Stimulated activated CD8-positive, alpha-beta memory T cell treated with anti-CD3 and anti-CD28 coated beads, Interleukin-2, amount 100 ng/mL, for 48 hours (primary cell): ENCODE measurements at places on chromosomes 13 and 19.

GRCh38 chr19:41525989-41526388, 50.0 kb upstream of the CEACAM21 start:
- DNase-seq, result no peak

GRCh38 chr13:112131713-112132113, 64.8 kb downstream of the SOX1 start:
- no peak for DNase-seq

GRCh38 chr19:56874530-56874929, 34.0 kb upstream of the PEG3 start:
- no peak for DNase-seq

DNA sequence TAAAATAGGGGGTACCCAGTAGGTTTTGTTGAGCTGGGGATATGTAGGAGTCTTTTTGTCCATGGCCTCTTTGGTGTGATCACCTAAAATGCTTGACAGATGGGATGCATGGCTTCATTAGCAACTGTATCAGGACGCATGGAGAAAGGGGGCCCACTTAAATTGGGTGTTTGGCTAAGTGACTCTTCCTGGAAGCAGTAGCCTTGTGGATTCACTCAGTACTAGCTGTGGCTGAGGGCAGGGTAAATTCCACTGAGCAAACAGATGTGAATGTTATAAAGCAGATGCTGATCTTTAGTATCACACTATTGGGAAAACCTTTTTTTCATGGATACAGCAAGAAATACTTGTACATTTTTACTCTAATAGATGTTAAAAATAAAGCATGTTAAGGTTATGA, 140.0 kb downstream of the FGF14 start:
- DNase-seq, result no peak

DNA sequence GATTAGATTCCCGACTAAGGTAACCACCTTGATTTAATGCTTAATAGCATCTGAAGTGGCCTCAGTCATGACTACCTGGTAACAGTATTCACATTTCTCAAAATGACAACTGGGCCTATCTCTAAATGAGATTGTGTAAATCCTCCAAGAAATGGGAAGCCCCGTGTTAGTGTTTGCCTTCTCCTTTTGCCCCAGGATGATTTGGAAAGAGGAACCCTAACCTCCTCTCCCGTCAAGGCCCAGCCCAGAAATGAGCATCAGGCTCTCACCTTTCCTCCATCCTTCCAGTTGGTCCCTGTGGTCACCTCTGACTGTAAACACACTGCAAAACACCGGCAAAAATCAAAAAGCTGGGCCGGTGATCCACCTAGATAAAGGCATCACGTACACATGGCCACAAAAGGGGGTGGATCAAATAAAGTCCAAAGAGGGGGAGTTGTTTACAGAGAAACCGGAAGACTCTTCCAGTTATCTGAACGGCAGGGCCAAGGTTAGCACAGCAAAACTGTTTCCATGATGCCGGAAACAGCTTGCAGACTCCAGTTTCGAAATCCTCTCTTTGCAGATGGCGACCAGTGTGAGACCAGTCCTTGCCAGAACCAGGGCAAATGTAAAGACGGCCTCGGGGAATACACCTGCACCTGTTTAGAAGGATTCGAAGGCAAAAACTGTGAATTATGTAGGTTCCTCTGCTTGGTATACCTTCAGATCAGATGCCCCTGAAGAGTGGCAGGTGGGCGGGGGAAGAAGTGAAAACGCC, 16.4 kb downstream of the F10 start:
- DNase-seq, result no peak

GRCh38 chr19:36265064-36265463, 50.2 kb downstream of the ZNF146 start:
- DNase-seq, result no peak

GRCh38 chr19:11364296-11364904, 9.2 kb downstream of the PLPPR2 start:
- DNase-seq, result no peak

DNA sequence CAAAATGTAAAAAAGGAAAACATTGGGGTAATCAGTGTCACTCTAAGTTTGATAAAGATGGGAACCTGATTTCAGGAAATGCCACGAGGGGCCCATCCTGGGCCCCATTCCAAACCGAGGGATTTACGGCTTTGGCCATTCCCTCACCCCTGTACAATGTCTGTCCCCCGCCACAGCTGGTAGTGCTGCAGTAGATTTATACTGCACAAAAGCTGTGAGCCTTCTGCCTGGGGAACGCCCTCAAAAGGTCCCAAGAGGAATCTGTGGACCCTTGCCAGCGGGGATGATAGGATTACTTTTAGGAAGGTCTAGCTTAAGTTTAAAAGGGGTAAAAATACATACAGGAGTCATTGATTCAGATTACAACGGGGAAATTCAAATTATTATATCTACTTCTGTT, 173.4 kb upstream of the SGCG start:
- no peak for DNase-seq

- DNase-seq, result no peak
These were observed 39.2 kb downstream of the STK24 start for GRCh38 chr13:98537740-98538139.

GRCh38 chr19:54412877-54413276, 2.4 kb upstream of the TTYH1 start:
- no peak for DNase-seq

- no peak for DNase-seq
These were observed 1.6 kb downstream of the PKN1 start for GRCh38 chr19:14434543-14435319.

DNA sequence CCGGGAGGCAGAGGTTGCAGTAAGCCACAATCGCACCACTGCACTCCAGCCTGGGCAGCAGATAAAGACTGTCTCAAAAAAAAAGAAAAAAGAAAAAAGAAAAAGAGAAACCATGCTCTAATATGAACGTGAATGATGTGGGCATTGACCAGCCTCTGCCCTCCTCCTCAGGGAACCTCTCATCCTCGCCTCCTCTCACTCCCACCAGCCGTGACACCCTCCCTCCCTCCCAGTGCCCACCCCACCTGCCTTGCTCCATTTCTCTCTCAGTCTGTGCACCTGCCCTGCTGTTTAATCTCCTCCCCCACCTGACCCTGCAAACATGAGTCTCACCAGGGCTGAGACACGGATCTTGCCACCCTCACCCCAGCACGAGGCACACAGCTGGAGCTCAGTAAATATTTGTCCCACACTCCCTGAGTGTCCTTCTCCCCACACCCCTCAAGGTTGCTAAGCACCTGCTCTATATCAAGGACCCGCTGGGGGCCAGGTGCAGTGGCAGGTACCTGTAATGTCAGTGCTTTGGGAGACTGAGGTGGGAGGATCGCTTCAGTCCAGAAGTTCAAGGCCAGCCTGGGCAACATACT, 7.5 kb upstream of the BCAT2 start:
- no peak for DNase-seq

GRCh38 chr13:50518781-50519201, 324.7 kb downstream of the DLEU7 start:
- DNase-seq, result no peak

- no peak for DNase-seq
These were observed 4.1 kb downstream of the IRS2 start for GRCh38 chr13:109782066-109782822.

DNA sequence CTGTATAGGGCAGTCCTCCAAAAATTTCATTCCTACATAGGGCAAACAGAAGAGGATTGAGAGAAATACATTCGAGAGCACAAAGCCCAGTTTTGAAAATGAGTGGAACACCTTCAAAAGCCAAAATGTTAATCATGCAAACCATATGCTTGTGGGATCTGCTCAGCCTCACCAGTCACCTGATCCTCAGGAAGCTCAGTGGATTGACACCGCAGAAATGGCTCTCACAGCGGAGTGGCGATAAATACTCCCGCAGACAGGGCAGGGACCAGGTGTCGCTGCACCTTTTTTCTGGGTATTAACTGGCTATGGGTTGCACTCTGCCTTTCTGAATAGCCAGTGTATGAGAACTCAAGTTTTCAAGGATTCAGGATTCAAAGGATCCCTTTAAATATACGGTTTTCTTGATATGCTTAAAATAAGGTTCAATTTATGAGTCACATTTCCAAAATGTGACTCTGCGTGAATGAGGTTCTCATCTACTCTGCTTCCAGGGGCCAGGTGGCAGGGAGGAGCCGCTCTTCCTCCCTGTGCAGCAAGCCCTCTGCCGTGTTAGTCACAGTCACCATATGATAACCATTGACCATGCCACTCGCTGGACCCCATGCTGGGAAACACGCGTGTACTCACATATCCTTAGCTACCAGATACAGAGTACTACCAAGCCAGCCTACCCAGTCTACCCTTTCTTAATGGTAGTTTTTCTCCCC, 18.3 kb upstream of the DHRS12 start:
- DNase-seq, result no peak

DNA sequence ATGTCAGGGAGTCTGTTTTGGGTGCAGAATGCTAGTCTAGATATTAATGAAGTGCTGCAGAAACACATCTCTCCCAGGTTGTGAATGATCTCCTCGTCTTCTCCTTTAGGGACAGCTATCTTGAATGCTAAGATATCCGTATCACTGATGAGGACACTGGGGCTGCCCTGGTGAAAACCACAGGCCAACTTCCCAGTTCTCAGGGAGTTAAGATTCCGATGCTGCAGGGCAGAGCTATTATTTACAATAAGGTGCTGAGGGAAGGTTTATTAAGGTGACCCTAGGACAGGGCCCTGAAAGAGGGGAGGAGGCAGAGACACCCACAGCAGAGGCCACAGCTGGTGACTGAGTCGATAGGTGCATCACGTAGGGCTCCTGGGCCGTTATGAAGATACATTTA, 66.1 kb downstream of the TNFRSF19 start:
- no peak for DNase-seq

- DNase-seq, result no peak
These were observed 19.5 kb downstream of the NOVA2 start for GRCh38 chr19:45954156-45954555.

DNA sequence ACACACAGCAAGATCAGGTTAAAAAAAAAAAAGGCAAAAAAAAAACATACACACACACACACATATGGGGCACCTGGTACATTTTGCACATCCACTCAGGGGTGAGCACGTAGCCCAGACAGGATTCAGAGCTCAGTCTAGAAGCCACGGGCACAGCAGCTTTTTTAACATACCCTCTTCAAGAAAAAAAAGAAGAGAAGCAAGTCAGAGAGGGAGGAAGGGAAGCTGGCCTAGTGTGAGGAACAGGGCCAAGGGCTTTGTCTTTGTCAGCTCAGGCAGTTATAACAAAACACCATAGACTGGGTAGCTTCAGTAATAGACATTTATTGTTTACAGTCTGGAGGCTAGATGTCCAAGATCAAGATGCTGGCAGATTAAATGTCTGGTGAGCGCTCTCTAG, 2.3 kb upstream of the TPM4 start:
- DNase-seq, result no peak

- DNase-seq, result no peak
These were observed 1.7 kb downstream of the CATSPERG start for GRCh38 chr19:38337360-38337653.

DNA sequence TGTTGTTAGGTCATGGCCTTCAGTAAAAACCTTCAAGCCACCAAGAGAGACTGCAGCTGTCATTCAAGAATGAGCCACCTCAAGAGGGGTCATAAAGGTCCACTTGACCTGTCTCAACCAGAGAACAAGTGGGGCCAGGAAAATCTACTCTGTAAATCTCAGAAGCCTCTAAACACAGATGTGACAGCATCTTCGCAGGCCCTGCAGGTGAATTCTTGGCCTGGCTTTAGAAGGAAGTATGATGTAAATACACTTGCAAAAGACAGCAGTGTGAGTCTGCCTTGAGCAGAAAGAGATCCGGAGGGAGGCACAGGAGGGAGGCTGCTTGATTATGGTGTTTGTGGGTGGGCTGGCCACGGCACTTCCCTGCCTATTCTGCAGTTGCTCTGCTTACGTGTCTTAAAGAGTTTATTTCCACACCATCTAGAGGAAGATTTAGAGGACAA, 1082.9 kb downstream of the UQCRFS1 start:
- DNase-seq, result no peak

- DNase-seq, result no peak
These were observed 20.4 kb downstream of the RBM26 start for GRCh38 chr13:79385694-79386093.

- no peak for DNase-seq
These were observed 262.6 kb upstream of the RXFP2 start for GRCh38 chr13:31476753-31477152.

- no peak for DNase-seq
These were observed at the start of gene GPR4 for GRCh38 chr19:45601524-45602374. TSS of gene GPR4 (minus strand) at chr19:45602212. CDS start at chr19:45591866, 10,346 bp downstream.

DNA sequence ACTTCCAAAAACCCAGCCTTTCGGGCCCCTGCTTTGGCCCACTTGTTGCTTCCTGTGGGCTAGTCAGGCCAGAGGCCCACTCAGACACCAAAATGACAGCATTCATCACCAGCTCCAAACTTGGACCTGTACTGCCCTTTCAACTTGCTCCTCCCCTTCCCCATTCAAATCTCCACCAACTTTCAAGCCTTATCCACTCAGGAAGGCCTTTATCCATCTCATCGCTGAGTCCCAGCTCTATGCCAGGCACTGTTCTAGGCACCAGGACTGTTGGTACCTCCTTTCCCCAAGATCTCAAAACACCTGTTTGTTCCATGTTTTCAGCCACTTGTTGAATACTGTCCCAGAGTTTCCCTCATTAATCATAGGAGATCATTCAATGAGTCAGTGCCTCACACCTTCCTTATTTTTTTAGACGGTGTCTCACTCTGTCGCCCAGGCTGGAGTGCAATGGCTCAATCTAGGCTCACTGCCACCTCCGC, 1011.4 kb downstream of the UQCRFS1 start:
- DNase-seq, result no peak

- DNase-seq, result no peak
These were observed 1494.9 kb upstream of the MIR17HG start for GRCh38 chr13:89852570-89852969.

GRCh38 chr19:45137179-45137761, 23.5 kb downstream of the NKPD1 start:
- no peak for DNase-seq

GRCh38 chr13:85725433-85725832, 73.8 kb downstream of the SLITRK6 start:
- no peak for DNase-seq

GRCh38 chr13:68551701-68552522, 1321.8 kb upstream of the PCDH9 start:
- no peak for DNase-seq

DNA sequence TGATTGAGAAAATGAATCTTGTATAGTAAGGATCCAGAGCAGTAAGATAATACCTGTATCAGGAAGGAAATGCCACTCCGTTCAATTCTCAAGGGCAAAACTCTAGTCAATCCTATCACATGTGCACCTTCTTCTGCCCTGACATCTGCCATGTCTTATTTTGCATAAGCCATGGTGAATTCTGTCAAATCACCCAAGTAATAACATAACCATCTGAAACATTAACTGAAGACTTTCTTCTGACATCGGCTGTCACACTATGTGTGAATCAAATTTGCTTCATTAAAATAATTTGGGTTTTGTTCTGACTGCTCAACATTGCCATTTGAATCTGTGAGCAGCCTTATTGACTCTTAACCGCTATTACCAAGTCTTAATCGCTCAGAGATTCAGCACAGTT, 91.2 kb downstream of the PCDH9 start:
- DNase-seq, result no peak

DNA sequence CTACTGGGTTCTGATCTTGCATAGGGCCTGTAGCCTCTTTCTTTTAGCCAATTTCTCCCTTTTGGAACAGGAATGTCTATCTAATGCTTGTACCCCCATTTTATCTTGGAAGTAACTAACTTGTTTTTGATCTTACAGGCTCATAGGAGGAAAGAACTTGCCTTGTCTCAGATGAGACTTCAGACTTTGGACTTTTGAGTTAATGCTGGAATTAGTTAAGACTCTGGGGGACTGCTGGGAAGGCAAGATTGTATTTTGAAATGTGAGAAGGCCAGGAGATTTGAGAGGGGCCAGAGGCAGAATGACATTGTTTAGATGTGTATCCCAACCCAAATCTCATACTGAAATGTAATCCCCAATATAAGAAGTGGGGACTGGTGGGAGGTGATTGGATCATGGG, 2.5 kb upstream of the ZNF546 start:
- DNase-seq, result no peak
